ENCODE measurements at places on chromosomes 4 and X.

GRCh38 chr4:106494066-106494465 is 125.5 kb upstream of the GIMD1 start:
- no peak for DNase-seq

- DNase-seq = no peak
Measured at GRCh38 chr4:77045490-77045889, 30.3 kb downstream of the CCNI start.

GRCh38 chr4:168707205-168707604 is 210.4 kb downstream of the PALLD start:
- DNase-seq = no peak

DNA sequence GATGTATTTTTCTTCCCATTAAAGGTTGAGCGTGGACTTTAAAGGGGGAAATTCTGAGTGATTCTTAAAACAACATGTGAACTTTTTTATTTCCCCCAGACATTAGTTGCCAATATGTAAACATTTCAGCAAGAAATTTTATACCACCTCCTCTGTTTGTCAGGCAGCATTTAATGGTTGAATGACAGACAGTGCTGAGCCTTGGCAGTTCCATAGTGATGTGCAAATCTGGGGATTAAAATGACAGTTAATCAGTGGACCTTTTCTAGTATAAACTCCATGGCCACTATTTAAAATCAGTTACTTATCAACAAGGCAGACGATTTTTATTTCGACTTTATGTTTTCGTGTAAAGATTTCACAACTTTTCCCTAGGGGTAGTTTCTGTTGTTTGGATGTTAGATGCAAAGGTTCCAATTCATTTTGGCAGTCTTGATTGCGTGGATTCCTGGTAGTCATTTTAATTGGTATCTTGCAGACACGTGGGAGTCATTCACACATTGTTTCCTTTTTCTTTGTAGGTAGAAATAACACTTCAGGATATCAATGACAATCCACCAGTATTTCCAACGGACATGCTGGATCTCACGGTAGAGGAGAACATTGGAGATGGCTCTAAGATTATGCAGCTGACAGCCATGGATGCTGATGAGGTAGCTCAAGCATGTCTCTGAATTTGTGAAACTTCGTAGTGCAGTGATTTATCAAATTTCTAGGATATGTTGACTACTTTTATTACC is 83.7 kb downstream of the FAT4 start:
- no peak for DNase-seq

All from stomach (tissue), 19 donors.